Left renal cortex interstitium (tissue), 4 donors: ENCODE measurements at places on chromosomes 4 and X. TPM values are rescaled to one million over a fixed set of nuclear protein-coding genes. Genes with fewer than 3 reads are reported as not detected.

DNA sequence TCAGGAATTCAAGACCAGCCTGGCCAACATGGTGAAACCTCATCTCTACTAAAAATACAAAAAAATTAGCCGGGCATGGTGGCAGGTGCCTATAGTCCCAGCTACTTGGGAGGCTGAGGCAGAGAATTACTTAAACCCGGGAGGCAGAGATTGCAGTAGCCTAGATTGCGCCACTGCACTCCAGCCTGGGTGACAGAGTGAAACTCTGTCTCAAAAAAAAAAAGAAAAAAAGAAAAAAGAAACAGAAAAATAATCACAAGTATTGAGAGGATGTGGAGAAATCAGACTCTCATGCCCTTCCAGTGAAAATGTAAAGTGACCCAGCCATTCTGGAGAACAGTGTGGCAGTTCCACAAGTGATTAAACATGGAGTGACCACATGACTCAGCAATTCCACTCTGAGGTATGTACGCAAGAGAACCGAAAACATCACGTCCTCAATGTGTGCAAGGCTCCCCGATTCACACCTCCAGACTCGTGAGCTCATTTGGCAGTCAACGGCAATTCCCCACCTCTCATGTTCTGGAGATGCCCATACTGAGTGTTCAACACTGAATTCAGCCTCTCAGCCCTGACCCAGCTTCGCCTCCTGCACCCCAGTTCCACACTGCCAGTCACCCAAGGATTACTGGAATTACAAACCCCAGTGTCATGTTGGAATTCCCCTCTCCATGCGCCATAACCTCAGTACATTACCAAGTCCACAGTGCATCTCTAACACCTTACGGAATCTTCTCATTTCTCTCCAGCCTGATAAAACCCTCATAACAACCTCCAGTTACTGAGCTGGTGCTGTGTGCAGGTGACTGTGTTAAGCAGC lies 21.1 kb downstream of the ACOX3 start:
- DNase-seq, result no peak

GRCh38 chr4:105352826-105353225 lies 121.0 kb downstream of the PPA2 start:
- no peak for DNase-seq

The CFI gene
- polyA plus RNA-seq, result 77.4 TPM

The MAPK10 gene
- polyA plus RNA-seq, result 57.0 TPM

- no peak for DNase-seq
These were observed 531 bp downstream of the RUFY3 start for GRCh38 chr4:70722199-70722791.

DNA sequence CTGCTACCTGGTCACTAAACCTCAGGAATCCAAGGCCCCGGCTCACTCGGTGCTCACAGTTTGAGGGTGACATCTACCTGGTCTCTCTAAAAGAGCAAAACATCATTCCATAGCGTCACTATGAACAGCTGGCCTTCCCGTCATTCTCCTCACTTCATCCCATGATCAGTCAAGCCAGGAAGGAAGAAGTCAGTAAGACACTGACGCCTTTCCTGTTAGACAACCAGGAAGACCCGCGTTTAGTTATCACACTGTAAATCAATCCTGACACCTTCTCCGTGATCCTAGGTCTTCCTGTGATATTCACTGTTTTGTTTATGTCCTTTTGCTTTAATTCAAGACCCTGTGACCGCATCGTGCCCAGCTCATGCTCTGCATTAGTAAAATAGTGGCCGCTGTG lies 31.6 kb upstream of the CDKN2AIP start:
- no peak for DNase-seq

DNA sequence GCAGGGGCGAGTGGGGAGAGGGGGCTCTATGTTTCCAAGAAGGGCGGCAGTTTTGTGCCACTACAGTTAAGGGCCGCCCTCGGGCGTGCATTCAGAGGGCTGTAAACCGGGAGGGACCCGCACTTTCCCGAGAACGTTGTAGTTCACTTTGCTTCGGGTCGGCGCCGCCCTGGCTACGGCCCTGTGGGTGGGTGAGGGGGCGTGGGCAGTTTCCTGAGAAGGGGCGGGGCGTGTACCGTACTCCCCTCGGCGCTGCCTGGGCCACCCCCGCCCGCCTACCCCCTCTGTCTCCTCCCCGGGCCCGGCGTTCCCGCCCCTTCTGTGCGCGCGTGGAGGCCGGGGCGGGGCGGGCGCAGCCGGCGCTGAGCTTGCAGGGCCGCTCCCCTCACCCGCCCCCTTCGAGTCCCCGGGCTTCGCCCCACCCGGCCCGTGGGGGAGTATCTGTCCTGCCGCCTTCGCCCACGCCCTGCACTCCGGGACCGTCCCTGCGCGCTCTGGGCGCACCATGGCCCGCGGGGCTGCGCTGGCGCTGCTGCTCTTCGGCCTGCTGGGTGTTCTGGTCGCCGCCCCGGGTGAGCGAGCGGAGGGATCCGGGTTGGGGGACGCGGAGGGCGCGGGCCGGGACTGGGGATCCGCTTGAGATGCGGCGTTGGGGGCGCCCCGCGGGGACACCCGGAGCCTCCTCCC lies at the start of gene CD99:
TSS of gene CD99 (plus strand) at position 440 of the 687 bp plus-strand sequence. CDS start at position 506, 66 bp downstream.
- DNase-seq, result peak; percentile 65

- DNase-seq, result no peak
These were observed 73.8 kb upstream of the GAB1 start for GRCh38 chr4:143262838-143263237.

- DNase-seq, result no peak
These were observed 200.6 kb upstream of the FTHL17 start for GRCh38 chrX:31272472-31272775.

DNA sequence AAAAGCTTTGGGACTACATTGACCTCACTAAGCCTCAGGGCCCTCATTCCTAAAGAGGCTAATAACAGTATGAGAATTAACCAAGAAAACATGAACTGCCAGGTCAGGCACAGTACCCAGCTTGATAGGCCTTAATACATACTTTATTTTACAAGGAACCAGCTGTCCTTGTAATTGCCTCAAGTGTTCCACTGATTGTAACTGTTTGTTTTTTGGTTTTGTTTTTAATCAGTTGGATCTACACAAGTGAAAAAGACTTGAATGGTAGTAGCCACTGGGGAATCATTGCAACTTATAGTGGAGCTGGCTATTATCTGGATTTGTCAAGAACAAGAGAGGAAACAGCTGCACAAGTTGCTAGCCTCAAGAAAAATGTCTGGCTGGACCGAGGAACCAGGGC lies 35.6 kb downstream of the PKD2 start:
- no peak for DNase-seq

The SPANXN1 gene
- polyA plus RNA-seq, result not detected

DNA sequence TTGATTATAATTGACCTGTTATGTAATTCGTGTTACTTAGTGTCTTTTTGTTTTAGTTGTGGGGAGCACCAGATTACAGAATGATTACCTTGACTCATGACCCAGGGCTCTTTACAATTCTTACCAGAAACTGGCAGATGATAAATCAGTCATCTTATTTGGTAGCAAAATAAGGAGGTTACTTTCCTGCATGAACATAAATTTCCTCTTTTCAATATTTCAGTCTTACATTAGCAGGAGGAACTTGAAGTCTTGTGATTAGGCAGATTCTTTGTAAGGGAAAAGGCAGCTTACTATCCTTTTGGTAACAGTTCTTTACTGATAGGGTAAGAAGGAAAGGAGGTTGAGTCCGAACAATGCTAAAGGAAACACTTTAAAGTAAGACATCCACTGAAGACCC lies 26.0 kb upstream of the SLC25A5 start:
- no peak for DNase-seq

GRCh38 chrX:57565198-57565597 lies 26.6 kb upstream of the ZXDB start:
- DNase-seq, result no peak

The ADGRA3 gene
- 53.8 TPM for polyA plus RNA-seq

DNA sequence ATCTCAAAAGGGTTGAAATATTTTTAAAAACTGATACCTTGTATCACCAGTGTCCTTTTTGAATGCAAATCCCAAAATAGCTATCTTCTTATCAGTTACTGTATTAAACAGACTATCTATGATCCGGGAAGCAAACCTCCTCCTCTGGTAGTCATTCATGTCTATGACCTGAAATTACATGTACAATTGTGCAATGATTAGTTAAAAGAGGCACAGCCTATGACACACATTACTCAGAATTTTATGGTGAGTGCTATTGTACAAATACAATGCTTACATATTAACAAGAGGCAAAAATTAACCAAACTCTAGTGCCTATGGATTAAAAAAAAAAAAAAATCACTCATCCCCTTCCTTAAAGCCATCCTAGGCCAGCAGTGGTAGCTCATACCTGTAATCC lies 21.7 kb downstream of the UGDH start:
- DNase-seq, result no peak

- DNase-seq, result no peak
These were observed 13.8 kb downstream of the CENPC start for GRCh38 chr4:67531379-67531962.

GRCh38 chrX:109739625-109740432 lies 6.8 kb upstream of the ACSL4 start:
- DNase-seq, result no peak

The GABRQ gene
- 1.7 TPM for polyA plus RNA-seq

DNA sequence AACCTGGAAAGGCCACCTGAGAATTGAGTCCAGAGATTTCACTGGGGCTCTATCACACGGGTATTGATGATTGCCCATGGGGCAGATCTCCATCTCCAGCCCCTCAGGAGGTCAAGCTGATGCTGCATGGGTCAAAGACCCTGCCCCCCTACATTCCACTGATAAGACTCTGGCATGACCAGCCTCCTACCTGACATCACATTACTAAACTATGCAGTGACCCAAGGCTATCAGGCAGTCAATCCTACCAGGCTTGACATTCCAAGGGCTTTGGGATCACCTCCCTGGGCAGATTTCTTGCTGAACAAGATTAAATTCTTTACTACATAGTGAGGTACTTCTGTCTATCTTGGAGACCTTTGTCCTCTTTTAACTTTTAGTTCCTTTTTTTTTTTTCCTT lies 192.7 kb upstream of the STS start:
- no peak for DNase-seq

GRCh38 chr4:38568768-38569167 lies 95.2 kb upstream of the KLF3 start:
- no peak for DNase-seq

DNA sequence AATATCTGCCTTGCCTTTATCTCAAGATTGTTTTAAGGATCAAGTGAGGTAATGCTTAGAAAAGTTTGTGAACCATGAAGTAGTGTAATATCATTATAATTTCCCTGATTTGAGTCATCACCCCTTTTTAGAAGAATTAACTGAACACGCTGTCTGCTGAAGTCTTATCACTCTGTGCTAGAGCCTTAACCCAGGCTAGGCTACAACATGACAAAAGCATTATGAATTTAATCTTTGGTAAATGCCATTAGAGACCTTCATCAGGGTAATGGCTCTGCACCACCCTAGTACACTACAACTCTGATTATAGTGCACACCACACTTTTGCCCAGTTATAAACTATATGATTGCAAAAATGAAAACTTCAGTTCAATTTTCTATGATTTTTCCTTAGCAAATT lies 118.3 kb downstream of the ADGRL3 start:
- no peak for DNase-seq

GRCh38 chrX:10797466-10797865 lies 177.1 kb upstream of the MID1 start:
- DNase-seq, result no peak

DNA sequence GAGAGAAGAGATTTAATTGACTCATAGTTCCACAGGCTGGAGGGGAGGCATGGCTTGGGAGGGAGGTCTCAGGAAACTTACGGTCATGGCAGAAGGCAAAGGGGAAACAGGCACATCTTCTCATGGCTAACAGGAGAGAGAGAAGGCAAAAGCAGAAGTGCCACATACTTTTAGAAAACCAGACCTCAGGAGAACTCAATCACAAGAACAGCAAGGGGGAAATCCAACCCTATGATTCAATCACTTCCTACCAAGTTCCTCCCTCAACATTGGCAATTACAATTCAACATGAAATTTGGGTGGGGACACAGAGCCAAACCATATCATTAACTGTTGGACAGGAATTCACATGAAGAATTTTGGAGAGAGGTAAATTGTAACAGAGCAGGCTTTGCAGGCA lies 485.3 kb upstream of the PITX2 start:
- no peak for DNase-seq

The FAM9B gene
- 0.21 TPM for polyA plus RNA-seq

- no peak for DNase-seq
These were observed 88.3 kb downstream of the AMELX start for GRCh38 chrX:11381464-11381863.

DNA sequence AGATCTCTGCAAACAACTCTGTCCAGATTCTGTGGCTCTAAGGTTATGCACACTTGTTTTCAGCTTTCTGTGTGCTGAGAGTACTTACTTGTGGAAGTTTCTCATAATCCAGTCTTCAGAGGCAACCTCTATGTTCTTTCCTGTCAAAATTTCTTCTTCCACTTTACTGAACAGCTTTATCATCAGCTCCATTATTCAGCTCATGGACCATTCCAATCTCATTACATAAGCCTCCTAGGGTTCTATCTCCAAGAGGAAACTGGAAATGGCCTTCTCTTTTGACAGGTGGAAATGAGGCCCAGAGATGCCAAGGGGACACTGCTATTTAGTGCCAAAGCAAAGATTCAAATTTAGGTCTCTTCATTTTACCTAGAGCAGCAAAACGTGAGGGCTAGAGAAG lies 61.3 kb downstream of the CHRDL1 start:
- DNase-seq, result no peak

The NPNT gene
- polyA plus RNA-seq, result 207 TPM

DNA sequence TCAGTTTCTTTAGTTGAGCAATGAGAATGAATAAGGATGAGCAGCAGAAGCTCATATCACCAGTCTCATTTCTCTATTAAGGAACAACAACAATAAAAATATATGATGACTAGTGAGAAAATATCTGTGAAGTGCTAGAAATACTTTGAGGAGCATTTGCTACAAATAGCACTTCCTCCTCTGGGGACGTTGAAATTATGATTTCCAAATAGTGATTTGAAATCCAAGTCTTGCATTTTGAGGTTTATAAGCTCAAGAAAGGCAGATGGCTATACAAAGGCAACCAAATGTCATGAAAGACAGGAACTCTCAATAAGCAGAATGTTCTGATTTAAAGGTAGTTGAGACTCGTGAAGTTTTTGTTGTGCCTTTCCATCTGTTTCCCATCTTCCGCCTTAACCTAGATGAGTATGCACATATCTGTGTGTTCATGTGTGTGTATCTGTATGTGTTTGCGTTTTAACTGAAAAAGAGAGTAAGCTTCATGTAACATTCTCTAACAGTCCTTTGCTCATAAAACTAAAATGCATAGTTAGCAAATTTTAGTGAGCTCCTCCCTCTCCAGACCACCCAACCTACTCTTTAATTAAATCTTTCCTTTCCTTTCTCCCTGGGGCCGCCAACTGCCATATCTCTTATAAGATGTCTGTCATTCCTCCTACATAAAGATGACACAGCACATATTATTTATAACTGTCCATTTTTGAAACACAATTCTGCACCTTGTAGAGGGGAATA lies 222.6 kb upstream of the RASGEF1B start:
- DNase-seq, result no peak

The AIFM1 gene
- polyA plus RNA-seq, result 77.0 TPM

DNA sequence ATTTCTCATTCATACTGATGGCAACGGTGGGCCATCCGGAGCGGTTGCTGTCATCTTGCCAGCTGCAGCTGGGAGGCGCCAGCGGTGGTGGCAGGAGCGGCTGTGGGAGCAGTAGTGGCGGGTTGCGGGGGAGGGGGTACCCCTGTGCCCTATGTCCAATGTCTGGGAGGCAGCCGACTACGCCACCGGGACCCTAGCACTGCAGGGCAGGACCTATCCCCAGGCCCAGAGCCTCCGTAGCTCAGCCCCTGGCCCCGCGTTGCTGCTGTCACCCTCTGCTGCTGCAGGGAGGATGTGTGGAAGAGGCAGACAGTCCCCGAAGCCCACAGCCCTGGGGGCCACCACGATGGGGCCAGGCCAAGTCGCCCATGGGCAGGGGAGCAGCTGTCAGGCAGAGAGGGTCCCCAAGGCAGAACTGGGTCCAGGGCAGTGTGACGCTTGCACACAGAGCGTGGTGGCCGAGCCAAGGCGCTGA lies 10.0 kb upstream of the SPP1 start:
- no peak for DNase-seq
